ENCODE measurements at places on chromosomes 6 and 20.

GRCh38 chr6:150189122-150189521 is 46.3 kb downstream of the PPP1R14C start:
- no peak for DNase-seq

DNA sequence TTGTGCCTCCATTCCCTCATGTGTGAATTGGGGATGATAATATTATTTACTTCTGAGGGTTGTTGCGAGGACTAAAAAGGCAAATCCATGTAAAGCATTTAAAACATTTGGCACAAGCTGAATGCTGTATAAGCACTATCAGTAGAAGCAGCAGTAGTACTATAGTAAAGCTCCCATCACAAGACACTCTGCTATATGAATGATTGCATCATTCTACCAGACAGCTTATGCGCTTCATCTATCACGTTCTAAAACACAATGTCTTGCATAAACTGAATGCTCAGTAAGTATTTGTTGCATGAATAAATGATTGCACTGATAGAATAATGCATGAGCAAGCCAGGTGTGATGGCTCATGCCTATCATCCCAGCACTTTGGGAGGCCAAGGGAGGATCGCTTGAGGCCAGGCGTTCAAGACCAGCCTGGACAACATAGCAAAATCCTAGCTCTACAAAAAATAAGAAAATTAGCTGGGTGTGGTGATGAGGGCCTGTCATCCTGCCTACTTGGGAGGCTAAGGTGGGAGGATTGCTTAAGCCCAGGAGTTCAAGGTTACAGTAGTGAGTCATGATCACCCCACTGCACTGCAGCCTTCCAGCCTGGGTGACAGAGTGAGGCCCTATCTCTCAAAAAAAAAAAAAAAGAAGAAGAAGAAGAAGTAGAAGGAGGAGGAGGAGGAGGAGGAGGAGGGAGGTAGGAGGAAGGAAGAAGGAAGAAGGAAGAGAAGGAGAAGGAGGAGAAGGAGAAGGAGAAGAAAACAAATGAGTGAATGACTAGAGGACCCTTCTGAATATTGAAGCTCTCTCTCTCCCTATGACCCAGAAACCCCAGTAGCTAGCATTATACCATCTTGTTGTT is 50.0 kb upstream of the FOXO3 start:
- no peak for DNase-seq

DNA sequence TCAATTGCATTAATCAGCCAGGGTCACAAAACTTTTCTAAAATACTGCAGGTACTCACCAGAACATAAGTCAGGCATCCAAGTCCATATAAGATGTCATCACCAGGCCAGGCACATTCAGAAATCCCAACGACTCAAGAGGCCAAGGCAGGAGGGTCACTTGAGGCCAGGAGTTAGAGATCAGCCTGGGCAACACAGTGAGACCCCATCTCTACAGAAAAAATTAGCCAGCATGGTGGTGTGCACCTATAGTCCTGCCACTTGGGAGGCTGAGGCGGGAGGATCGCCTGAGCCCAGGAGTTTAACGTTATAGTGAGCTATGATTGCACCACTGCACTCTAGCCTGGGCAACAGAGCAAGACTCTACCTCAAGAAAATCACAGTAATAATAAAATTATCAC is 278.4 kb upstream of the PLN start:
- no peak for DNase-seq

- DNase-seq, result no peak
Measured at GRCh38 chr6:27743787-27744186, 168.4 kb downstream of the OR2B2 start.

Measured in fibroblast of skin of abdomen (primary cell).